ENCODE measurements at places on chromosomes 13 and 19.
A peak's percentile ranks its signal among the peaks of the same experiment; 100 is the strongest.

DNA sequence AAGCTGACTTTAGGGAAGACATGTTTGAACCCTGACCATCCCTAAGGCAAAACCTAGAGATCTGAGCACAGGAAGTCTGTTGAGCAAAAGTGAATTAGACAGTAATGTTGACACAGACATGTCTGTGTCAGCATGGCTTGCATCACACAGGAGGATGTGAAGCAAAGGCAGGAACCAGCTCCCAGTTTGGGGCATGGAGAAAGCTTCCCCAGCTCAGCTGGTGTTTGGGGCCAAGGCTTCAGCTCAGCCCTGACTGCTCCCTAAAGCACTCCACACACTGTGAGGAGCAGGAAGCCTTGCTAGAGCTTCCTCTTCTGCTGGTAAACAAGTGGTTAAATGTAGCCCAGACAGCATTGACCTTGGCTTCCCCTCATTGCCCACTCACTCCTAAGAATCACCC is 153.8 kb upstream of the UBL3 start:
- no peak for DNase-seq

DNA sequence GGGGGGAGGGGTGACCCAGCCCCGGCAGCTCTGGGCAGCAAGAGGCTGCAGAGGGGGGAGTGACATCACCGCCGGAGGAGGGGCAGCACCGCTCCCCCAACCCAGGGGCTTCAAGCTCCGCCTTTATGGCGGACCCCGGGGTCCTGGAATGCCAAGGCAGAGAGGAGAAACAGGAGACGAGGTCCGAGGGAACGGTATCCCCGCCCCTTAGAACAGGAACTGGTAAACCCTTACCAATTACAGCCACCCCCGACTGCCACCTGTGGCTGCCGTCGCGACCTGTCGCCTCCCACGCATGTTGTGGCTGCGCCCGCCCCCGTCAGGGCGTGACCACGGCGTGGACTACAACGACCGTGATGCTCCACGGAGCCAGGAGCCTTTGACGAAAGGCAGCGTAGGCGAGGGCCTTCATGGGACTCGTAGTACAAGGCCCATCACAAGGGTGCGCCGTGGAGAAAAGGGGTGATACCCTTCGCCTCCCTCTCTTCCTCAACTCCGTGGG is 4.1 kb upstream of the KCNC3 start:
- peak; percentile 92 for DNase-seq

GRCh38 chr13:77514336-77514726 is 21.2 kb upstream of the SCEL start:
- DNase-seq, result no peak

DNA sequence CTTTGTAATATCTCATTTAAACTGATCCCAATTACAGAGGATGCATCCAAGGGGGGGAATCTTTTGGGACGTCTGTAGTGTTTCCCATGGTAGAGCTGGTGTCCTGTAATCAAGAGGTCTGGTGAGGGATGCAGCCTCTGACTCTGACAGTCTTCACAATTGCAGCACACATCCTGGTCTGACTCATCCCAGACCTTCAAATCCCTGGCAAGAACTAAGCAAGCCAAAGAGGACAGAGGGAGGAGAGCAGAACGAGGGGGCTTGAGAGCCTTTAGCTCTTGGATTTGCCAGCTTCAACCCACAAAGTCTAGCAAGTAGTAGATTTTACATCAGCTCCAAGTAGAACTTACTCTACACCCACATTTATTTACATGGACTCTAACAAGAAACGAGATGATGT is 17.3 kb upstream of the FCGBP start:
- DNase-seq, result no peak

- peak; percentile 36 for DNase-seq
These were observed 16.8 kb downstream of the CCL25 start for GRCh38 chr19:8069096-8069973.

GRCh38 chr13:88217883-88218282 is 546.7 kb downstream of the SLITRK5 start:
- no peak for DNase-seq
